NCI-H146 (cell line): ENCODE measurements at places on chromosomes 7 and 10.

GRCh38 chr10:117804470-117805011, 242.2 kb downstream of the RAB11FIP2 start:
- DNase-seq: no peak

DNA sequence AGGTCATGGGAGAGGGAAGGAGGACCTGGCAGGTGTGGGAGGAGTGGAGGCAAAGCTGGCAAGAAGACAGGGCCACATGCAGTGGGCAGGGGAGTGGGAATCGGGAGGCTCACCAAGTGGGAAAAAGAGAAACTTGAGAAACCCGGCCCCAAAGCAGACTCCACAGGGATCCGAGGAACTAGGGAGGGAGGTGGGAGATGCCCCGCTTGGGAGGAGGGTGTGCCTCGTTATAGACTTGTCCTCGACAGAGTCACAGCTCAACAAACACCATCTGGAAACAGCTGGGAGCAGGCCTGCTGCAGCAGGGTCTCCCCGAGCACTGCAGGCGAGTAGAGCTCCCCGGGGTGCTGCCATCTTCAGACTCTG, 54.8 kb downstream of the MKI67 start:
- no peak for DNase-seq

DNA sequence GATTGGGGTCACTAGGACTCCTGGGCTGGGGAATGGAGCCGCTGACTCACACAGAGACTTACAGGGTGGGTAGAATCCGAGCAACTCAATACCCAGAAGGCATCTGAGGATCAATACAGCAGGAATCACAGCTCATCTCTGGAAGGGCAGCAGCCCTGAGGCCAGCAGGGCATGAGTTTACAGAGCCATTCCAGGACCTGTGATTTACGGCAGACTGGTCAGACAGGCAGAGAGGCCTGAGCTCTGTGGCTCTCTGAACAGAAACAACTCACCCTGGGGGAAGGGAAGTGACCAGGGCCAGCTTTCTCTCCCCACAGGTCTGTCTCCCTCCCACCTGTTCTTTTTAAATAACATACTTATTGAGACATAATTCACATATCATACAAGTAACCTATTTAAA, 88.2 kb upstream of the CXCL12 start:
- no peak for DNase-seq

DNA sequence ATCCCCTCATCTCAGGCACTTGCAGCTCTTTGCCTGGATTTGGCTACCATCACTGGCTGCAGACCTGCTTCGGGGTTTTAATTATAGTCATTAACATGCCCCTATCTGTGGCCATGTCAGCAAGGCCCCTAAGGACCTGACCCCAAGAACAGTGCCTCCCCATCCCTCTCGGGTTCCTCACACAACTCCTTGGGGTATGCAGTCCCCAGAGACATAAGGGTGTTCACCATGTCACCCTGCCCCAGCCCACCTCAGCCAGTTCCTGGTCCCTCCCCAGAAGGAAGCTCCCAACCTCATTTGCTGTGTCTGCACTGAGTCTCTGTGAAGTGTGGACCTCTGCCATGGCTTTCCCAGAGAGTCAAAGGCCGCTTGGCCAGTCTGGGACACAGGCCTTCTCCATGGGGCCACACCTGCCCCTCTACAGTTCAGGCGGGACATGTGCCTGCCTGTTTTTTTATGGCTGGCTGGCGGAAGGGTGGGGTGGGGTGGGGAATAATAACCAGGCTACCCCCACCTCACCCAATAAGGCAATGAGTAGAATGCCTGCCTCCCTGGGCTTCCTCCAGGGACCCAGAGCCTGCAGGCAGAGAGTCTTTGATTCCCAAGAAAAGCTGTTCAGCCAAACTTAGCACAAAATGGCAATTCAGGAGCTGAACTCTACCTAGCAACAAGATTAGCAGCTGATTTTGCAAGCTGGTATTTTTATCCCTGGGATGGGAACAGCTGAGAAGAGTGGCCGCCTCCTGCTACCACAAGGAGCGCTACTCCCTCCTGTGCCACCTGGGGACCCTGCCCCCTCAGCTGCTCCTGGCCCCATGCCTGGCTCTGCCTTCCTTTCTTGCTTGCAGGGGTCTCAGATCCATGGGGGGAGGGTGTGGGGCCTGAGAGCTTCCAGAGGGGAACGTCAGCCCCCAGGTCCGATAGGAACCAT, 23.7 kb upstream of the CAMK2B start:
- no peak for DNase-seq

DNA sequence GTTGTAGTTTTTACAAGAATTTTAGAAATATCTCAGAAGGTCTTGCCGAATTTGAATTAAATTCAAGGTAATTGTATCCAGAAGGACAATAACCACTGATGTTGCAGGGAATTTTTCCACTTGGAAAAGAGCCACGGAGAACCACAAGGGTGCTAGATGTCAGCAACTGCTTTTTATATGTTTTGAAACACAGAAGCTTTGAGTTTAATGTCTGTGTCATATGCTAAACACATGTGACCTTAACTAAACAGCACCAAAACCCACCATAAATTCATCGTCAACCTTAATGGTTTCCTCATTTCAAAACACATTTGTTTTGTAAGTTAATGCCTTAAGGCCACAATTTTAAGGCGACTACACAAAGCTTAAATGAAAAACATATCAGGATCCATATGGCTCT, 106.9 kb downstream of the COL28A1 start:
- DNase-seq: no peak

GRCh38 chr10:71990706-71991269, 26.6 kb downstream of the CHST3 start:
- no peak for DNase-seq

GRCh38 chr7:149714910-149715471, 58.4 kb downstream of the ZNF467 start:
- no peak for DNase-seq

DNA sequence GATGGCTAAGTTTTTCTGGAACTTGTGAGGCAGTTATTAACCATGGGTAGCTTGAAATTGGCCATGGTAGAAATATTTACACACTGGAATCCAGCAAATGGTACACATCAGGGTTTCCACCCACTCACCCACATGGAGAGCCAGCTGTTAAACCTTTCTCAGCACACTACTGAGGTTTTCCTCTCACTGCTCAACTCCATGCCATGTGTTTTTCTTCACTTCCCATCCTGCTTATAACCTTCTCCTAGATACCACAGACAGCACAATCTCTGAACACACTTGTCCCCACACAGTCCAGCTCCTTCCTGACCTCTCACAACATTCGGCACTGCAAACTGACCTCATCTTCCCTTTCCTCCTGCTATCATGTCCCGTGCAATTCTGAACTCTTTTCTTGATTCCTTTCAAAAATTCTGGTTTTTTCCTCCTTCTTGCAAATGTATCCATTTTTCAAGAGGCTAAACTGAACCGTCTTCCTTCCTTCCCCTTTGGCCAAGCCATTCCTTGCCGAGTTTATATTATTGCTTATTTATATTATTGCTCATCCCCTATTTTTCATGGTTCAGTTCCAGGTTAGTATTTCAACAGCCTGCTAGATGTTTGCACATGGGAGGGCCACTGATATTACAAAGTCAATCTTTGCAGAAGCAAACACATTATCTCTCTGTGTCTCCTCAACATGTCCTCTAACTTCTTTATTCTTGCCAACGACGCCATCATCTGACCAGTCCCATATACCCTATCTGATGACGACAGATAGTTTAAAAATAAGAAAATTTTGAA, 606.4 kb downstream of the SORCS1 start:
- no peak for DNase-seq

GRCh38 chr7:73919694-73920375, 58.9 kb downstream of the TMEM270 start:
- DNase-seq: no peak

DNA sequence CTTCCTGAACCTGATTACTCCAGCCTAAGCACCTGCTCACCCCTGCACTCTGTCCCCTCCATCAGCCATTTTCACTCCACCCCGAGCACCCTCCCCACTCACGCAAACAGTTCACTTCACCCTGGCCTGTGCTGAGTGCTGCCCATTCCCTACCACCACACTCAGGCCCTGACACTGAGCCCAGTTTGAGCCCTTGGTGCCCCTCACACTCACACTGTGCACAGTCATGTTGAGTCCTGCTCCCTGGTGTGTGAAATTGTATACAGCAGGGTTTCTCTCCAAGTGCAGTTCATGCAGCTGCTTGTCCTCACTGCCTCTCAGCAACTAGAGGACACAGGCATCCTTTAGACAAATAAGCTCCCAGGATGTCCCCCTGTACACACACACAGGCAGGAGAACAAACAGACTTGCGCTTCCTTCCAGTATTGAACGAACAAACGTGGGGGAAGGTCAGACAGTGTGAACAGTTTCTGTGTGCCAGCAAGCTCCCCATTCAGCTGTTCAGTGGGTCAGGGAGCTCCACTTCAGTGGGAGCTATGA, 6.8 kb downstream of the MYO1G start:
- DNase-seq: peak; percentile 82

DNA sequence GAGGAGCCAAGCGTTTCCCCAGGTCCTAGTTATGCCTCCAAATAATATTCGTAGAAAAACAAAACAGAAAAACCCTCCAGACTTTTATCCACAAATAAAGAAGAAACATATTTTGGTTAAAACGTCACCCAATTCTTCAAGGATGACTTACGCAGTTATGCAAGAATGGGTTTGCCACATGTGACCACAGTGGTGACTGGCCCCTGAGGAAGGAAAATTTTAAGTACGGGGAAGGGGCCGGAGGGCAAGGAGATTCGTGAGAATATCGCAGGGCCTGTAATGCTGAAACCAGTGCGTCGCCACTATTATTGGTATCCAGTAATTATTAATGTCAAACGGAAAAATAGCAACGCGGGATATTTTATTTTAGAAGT, 537 bp upstream of the MRPS24 start:
- DNase-seq: peak; percentile 40

GRCh38 chr7:158517072-158517471, 70.6 kb downstream of the PTPRN2 start:
- DNase-seq: no peak
